Cortex of kidney (tissue), 1 donor: ENCODE measurements at places on chromosomes 7 and 10.

- no peak for DNase-seq
These were observed 345.5 kb downstream of the REEP3 start for GRCh38 chr10:63866747-63867140.

GRCh38 chr10:32197423-32197822 is 141.2 kb upstream of the KIF5B start:
- no peak for DNase-seq

DNA sequence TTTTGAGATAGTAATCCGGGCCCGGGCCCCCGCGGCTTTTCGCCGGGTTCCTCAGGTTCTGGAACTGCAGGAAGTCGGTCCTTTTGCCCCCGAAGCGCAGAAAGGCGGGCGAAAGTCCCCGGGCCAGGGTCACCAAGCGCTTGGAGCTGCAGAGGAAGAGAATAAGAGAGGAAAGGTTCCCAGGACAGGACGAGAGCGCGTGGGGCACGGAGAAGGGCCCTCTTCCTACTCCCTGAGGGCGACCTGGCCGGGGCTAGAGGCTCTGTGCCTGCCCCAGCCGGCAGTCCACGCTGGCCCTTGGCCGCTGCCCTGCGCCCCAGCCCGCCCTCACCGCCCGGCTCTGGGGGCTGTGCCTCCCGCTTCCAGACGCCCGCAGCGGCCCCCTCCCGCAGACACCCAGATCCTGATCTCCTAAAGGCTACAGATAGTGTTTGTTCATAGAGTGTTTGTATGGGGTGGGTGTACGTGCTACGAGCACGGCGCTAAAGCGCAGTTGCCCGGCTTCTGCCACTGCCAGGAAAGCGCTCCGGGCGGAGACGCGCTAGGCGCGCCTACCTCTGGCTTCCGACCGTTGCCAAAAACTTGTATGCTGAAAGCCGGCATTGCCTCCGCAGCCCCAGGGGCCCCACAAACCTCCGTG is 3.2 kb downstream of the HPSE2 start:
- no peak for DNase-seq

- DNase-seq, result no peak
These were observed 19.0 kb upstream of the ST8SIA6 start for GRCh38 chr10:17473228-17473950.

DNA sequence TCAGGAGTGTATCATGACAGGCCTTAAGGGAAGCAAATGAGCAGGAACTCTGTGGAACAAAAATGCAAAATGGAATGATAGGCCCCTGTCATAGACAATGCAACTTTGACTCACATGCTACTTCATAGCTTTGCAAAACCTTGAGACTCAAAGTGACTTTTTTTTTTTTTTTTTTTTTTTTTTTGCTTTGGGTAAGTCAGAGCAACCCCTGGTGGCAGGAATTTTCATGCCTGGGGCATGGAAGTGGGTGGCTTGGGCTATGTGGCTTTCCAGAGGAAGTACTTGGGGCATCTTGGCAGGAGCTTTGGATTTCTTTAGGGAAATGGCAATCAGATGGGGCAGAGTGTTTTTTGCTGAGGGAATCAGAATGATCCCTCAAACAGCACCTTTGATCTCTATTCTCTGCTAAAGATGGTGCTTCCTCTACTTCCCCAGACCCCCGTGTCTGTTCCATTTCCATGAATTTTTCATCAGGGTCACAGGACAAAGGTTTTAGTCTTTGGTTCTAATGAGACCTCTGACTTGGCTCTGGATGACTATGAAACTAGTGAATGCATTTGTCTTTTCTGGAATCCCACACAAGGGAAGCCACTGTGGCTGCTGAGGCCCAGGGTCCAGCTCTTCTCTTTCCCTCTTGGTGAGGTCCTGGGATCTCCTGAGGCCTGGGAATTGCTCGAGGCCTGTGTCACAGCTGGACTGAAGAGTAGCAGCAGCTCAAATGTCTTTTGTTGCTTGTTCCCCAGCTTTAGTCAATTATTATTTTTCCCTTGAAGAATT is 62.8 kb downstream of the TACC2 start:
- DNase-seq, result no peak

DNA sequence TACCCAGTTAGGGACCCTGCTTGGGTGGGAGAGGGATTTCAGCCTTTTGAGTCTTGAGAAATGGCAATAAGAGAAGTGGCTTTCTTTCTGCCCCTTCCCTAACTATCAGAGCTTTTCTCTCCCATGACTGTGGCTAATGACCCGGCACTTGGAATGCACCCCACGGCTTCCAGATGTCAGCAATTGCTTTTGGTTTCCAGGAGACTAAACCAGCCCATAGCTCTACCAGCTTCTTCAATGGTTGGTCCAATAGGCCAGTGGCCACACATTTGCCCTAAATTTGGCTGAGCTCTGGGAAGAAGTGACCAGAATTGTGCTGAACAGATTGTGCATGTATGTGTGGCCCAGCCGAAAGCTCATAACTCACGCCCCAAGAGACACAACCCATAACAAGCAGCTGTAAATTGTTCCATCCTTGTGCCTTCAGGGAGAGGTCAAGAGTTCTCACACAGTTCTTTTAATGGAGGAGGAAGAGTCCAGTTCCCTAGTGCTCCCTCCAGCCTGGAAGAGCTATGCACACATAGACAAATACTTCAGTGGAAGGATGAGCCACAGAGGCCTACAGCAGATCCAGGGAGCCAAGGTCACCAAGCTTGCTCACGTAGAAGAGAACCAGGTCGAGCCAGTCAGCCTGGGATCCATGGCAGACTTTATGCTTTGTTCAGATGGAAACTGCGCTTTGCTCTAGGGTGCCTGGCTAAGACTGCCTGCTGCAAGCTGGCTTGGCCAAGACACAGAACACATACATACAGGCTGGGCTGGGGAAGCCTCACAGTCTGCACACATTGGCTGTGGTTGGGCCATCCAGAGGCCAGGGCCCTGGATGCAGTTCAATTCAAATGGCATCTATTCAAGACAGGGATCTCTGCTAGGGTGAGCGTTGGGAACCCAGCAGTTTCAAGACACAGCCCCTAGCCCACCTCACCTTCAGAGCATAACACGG is 131.8 kb upstream of the HABP2 start:
- no peak for DNase-seq

GRCh38 chr7:155497149-155497901 is 39.4 kb downstream of the EN2 start:
- DNase-seq, result no peak

- no peak for DNase-seq
These were observed 300.7 kb downstream of the MTERF1 start for GRCh38 chr7:91579837-91580236.

- no peak for DNase-seq
These were observed 25.8 kb upstream of the PPP2R2D start for GRCh38 chr10:131874991-131875451.

DNA sequence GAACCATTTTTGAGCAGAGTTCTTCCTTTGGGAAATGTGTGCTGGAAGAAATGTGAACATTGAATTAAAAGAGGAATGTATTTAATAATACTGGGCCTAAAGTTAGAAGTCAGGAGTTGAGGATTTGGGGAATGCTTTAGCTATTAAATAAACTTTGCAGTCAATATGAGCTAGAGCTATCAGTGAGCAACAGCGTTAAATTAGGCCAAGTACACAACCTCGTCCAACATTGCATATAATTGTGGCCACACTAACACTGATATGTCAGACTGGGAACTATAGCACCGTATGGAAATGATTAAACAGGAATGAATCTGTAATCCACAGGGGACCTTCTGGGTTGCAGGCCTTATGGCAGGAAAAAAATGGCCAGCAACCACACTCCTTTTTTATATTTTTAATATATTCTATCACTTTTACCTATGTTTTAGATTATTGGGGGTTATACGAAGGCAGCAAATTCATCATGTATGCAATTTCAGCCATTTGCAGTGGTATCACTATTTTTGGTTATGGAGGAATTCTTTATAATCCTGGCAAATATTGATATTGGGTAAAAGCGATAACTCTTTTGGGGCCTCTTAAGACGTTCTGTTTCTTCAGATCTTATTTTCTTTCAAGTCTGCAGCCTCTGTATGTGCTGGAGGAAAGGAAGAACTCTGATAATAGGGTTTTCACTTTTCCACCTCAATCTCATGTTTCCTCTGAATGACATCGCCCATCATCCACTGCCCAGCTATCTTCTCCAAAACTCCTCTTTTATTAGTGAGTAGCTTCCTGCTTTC is 236.3 kb upstream of the PLXDC2 start:
- no peak for DNase-seq

DNA sequence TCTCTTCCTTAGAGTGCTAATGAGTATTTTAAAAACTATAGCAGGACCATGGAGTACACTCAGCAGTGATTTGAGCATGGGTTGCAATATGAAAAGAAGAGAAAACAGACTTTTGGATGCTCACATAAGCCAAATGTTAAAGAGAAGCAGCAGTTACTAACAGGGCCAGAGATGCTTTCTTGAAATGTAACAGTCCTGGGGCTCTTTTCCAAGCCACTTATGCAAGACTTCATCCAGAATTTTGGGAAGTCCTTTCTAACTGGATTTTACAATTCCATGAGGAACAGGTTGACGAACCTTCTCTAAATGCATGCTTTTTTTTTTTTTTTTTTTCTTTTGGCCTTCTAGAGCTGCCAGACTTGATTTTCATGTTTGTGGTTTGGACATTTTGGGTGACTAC is 282.0 kb downstream of the SEC23IP start:
- no peak for DNase-seq

DNA sequence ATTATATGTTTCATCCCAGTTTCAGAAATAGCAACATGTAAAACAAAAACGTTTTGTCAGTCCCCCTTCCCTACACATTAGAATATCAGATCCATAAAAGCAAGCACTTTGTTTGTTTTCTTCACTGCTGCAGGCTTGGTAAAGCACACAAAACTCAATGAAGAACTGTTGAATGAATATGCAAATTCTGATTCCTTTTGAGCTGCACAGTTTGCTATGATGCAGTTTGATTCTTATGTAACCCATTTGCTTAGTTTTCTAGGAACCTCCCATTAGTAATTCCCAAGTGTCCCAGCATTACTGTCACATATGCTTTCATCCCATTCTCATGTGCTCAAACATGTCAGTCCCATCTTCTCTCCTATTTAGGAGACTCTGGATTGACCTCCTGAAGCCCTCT is 26.1 kb upstream of the CHCHD3 start:
- no peak for DNase-seq

- no peak for DNase-seq
These were observed 33.5 kb downstream of the CUL2 start for GRCh38 chr10:35056686-35057085.

GRCh38 chr7:1368184-1368681 is 91.0 kb downstream of the MICALL2 start:
- DNase-seq, result no peak

DNA sequence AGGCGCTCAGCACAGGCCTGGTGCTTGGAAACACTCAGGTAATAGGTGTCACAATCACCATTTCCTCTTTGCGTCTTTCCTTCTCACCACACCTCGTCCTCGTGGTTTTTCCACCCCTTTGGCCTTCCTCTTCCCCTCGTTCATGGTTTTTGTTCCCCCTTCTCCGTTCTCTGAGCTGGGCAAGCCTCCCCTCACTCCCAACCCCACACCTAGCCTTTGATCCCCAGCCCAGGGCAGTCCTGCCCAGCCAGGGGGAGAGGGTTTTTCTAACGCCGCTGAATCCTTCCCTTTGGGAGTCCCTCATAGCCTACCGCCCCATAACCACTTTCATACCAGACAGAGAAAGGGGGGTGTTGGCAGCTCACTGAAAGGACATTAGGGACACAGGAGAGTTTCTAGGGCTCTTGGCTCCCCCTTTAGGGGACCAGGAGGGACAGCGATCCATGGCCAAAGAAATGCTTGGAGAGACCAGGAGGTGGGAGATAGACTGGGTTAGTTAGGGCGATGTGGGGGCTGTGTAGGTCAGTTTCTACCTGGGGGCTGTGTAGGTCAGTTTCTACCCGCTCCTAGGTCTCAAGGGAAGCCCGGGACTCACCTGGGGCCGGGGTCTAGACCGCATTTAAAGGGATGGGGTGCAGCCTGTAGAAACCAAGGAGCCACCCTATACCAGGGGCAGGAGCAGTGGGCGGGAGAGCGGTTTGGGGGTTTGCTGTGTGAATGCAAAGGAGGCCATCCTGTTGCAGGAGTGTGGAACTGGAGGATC is 1.4 kb downstream of the EPHB4 start:
- DNase-seq, result no peak

DNA sequence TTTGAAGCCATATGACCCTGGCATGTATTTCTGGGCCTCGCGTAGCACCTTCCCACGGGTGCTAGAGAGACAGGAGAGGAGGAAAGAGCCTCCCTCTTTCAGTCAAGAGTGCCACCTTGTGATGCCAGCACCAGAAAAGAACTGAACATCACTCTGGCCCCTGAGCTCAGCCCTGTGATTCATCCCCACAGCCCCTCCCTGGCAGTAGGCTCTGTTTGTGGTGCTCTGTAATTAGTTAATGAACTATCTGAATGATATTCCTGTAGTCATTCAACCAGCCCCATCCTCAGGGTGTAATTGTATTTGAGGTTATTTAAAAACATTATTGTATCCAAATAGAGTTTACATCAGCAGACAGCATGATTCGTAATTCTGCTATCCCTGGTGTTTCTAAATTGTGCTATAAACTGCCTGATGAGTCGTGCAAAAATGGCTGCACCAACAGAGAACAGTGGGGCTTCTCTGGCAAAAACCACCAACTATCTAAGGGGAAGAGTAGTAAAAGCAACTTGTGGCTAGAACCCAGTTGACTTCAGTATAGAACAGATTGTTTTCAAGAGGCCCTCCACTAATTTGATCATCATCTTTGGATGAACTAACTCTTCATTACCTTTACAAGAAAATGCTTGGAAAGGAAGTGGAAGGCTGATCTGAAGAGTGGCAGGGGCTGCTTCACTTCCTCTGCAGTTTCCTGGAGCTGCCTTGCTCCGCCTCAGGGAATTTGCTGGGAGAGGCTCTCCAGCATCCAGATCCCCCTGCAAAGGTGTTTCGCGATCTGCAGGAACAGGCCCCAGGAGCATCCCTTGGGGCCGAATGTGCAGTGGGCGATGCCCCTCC is 23.7 kb upstream of the TIAL1 start:
- DNase-seq, result no peak
